H7 (cell line): ENCODE measurements at places on chromosomes 5 and 9. TPM values are rescaled to one million over a fixed set of nuclear protein-coding genes. Genes with fewer than 3 reads are reported as not detected.

Gene SPATA31D4
- total RNA-seq, result not detected in 2 replicates

DNA sequence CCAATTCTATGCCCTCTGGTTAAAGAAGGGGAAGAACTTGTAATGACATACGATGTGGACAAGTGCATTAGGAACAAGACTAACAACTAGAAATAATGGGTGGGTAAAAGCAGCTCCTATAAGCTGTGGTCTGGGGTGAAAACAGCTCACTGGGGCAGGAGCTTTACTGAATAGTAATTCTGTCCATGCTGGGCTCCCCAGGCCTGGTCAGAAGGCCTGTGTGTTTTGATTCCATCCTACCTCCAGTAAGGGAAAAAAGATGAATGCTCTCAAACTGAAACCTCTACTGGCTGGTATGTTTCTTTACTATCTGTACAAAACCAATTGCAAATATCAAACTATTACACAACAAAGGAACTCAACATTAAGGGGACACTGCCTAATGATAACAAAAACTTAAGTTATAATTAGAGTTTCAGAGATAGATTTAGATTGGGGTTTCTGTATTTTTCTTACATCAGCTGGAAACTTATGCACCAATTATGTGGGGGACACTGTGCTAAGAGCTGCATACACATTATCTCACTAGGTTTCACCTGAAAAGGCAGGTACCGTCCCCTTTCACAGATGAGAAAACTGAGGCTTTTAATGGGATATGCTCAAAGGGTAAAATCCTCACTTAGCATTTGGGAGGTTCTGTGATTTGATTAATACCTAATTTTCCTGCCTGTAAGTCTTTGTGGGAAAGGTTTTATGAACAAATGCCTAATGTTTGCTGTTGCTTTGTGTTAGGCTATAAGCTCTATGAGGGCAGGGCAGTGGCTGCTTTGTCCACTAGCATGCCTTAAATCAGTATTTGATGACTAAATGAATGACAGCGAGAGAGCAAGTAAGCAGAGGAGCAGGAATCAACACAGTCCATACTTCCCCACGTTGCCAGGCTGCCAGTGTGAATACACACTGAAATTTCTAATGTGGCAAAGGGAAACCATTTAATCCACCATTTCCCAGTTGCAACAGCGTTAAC, 53.6 kb downstream of the ELL2 start:
- no peak for DNase-seq

DNA sequence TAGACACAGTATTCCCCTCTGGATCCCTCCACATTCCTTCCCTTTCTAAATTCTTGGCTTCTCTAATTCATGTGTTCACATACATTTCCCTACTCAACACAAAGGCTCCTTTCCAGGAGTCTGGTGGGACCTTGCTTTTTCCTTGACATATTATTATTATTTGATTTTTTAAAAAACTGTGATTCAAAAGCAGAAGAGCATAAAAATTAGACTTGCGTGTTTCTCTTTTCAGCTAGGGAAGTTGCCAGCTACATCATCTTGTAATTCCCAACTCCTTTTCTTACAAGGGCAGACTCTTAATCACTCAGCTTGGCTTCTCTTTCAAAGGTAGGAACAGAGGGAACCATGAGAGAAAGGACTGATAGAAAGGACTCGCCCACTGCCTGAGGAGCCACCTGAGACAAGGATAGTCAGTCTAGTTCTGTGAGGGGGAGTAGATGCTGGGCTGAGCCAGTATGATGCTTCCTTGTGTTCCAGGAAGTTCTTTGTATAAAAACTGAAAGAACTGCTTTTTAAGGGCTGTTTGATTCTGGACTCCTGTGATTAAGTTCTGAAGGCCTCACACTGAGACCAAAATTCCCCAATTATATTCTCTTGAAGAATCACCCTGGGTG, 51.0 kb upstream of the DPYSL3 start:
- peak; percentile 50 for DNase-seq

GRCh38 chr9:108645520-108645919, 210.3 kb downstream of the ACTL7B start:
- DNase-seq, result no peak

DNA sequence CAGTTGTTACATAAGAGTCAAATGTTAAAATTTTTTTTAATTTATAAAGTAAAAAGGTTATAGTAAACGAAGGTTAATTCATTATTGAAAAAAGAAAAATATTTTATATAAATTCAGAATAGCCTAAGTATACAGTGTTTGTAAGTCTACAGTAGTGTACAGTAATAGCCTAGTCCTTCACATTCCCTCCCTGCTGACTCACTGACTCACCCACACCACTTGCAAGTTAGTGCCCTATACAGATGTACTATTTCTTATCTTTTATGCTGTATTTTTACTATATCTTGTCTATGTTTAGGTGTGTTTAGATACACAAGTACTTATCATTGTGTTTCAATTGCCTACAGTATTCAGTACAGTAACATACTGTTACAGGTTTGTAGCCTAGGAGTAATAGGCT, 57.6 kb downstream of the MAMDC2 start:
- DNase-seq, result no peak

GRCh38 chr9:93324191-93324834, 127.2 kb upstream of the FAM120A start:
- peak; percentile 73 for DNase-seq

Gene ACOT12
- not detected in 2 replicates for total RNA-seq

Gene PITX1
- total RNA-seq, result not detected in 2 replicates

DNA sequence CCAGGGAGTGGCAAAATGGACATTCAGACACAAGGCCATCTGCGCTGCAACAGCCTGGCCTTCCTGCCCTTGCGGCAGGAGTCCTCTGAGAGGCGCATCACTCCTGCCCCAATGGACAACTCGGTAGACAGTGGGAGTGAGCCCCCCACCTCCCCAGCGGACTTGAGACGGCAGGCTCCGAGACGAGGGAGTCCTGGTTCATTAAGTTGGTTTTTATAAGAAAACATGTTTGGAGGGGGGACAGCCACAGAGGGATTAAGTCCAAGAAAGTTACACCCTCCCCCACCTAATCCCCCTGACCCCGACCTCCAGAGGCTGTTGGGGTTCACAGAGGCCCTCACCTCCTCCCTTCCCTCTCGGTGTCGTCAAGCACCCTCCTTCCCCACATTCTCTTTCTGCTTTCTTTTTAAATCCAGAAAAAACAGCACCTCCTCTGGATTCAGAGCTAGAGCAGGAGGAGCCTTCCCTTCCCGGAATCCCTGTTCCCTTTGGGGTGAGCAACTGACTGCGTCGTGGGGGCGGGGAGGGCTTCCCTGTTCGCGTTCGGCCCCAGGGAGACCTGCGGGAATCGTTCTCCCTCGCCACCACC, 1.8 kb upstream of the EGR1 start:
- no peak for DNase-seq

Gene CA9
- total RNA-seq, result 0.78 TPM in 1 of 2 replicates, not detected in the other

DNA sequence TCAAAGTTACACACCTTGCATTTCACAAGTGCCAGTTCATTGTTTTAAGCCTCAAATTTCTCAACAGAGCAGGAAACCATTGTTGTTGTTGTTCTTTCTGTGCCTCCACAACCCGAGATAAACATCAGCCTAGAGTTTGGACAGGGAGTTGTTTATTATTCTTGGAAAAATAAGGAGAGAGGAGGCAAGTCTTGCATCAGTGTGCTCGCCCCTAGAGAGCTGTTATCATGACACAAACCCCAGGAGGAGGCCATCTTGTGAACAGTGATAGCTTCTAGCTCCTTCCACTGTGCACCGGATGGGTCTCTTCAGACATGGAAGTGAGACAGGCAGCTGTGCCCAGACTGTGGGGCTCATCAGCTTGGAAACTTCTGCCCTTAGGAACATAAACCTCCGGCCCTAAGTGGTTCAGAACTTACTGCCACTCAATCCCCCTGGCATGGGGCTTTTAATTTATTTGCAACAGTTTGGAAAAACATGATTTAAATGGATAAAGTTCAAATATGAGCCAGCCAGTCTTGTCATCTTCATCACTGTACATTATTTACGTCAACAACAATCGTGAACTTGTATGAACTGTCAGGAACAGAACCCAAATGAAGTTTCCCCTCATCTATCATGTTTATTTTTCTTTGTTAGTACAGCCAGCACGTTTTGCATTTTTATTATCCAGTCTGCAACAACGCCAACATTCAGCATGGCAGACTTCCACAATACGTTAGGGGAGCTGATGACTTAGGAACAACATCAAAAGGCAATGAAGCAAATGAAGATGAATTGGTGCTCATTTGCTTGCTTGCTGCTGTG, 181.7 kb upstream of the S1PR3 start:
- DNase-seq, result no peak

DNA sequence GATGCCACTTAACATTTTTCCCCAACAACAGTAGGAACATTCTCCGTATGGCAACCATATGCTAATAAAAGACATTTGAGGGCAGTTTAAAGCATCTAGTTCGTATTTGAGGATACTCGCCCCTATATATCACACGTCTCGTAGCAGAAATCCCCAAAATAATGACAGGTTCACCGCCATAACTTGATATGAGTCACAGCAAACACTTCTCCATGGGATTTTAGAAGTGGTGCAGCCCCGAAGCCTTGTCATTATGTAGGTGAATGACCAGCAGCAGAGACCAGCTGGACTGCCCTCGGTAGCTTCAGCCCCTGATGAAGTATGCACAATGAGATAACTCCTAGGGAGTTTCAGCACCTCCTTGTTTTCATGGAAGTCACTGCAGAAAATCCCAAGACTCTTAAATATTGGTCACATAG, 2.0 kb downstream of the CTNND2 start:
- no peak for DNase-seq

Gene PCDHA10
- total RNA-seq, result 0.11 and 0.28 TPM in 2 replicates

Gene SHOC1
- total RNA-seq, result not detected in 2 replicates

DNA sequence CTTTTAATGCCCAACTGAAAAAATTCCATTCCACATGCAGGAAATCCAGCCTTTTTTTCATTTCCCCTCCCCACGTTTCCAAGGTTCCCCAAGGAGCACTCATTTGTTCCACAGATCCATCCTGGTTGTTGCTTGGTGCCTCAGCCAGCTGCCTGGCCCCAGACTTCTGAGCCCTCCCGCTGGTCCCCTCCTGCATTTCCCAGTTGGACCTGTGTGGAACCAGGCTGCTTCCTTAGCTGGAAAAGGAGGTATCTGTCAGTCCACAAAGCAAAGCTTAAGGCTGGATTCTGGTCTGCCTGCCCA, 44.8 kb downstream of the ANGPTL2 start:
- no peak for DNase-seq
